Activated naive CD4-positive, alpha-beta T cell (primary cell): ENCODE measurements at places on chromosomes 7 and 10.

DNA sequence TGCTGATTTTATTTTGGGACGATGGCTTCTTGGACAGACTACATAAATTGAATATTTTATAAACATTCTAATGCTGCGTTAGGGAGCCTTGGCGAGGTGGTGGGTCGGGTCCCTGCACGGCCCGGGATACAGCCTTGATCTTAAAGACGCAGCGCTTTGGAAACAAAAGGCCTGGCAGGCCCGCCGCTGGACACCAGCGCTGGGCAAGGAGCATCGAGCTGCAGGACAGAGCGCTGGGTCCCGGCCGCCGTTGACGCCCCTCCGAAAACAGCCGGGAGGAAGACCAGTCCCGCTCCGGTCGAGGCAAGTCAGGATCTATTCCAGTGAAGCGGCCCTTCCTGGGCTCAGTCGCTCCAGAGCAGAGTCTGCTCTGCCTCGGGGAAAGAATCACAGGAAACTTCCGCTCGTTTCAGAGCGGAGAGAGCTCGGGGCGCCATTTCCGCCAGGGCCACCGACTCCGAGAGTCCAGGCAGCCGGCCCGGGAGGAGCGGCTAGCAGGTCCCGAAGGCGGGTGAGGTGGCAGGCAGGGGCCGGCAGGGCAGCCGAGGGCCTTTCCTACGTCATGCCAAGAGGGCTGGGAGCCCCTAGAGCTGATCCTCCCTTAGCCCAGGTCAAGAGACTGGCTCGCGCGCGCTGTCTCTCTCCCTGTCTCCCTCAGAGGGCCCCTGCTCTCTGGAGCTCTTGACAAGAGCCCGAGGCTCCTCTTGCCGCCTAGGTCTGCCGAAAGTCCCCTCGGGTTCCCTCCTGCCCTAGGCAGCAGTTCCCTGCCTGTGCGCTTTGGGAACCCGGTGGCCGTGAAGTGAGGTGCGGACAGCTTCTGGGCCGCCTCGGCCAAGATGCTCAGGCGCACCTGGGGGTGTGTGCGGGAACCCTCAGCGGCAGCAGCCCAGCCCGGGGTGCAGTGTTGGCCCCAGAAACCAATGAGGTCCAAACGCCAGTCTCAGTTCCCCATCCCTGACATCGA lies 1.4 kb upstream of the DRGX start:
- no peak for DNase-seq

GRCh38 chr10:125531465-125531864 lies 151.5 kb downstream of the TEX36 start:
- no peak for DNase-seq

DNA sequence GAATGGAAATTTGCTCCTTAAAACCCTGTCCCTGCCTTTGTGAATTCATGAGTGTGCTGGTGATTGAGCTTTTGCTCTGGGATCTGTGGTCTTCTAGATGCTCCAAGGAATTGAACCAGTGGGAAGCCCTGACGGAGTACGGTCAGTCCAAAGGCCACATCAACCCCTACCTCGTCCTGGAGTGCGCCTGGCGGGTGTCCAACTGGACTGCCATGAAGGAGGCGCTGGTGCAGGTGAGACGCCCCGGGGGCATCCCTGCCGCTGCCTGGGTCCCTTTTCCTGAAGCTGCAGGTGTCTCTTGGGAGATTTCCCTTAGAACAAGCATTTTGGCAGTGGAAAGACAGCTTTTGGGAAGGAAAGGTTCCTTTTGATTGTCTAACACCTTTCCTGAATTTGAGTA lies 100.3 kb downstream of the TRRAP start:
- no peak for DNase-seq

GRCh38 chr7:48084727-48085432 lies 4.2 kb upstream of the UPP1 start:
- no peak for DNase-seq

DNA sequence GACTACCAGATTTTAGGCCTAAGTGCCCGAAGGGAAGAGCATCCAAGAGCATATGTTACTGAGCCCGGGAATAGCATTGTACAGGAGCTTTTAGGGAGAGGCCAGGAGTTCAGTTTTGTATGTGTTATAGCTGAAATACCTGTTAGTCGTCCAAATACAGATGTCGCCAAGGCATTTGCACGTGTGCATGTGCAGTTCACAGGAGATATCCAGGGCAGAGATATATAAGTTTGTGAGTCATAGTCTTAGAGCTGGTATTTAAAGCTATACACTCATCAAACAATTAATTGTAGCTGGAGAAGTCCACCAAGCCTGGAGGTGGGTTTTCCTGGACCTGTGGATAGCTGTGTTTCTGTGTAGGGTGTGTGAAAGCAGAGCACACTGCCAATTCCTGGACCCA lies 394.0 kb upstream of the FZD8 start:
- DNase-seq: no peak

DNA sequence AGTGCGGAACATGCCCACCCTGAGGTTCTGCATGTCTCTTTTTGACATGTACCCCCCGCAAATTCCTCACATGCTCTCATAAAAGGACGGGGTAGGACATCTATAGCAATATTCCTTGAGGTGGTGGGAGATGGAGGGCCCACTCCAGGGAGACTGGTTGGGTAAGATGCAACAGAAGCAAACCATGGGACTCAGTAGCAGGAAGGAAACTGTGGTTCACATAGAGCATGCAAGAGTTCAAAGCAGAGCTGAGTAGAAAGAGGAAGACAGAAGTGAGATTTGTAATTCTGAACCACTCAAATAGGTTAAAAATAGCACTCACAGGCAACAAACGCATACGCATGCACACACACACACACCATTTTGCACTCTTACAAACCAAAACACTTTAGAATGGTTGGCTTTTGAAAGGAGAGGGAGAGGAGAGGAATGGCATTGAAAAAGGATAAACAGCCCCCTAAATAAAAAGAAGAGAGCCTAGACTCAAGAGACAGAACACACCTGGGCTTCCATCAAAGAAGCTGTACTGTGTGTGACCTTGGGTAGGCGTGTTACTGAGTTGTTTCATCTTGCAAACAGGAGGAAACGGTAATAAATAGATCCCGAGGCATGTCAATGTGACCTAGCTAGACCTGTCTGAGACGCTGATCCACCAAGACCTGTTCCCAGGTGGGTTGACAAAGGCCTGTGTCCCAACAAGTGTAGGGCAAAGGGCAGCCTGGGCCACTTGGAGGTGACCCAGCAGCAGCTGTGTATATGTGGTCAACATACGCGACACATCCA lies 77.6 kb upstream of the LRRC4 start:
- DNase-seq: no peak

- DNase-seq: no peak
These were observed 527.4 kb upstream of the VSTM2A start for GRCh38 chr7:54014765-54015164.
